SIG-M5 (cell line): ENCODE measurements at places on chromosomes 1 and 21.

DNA sequence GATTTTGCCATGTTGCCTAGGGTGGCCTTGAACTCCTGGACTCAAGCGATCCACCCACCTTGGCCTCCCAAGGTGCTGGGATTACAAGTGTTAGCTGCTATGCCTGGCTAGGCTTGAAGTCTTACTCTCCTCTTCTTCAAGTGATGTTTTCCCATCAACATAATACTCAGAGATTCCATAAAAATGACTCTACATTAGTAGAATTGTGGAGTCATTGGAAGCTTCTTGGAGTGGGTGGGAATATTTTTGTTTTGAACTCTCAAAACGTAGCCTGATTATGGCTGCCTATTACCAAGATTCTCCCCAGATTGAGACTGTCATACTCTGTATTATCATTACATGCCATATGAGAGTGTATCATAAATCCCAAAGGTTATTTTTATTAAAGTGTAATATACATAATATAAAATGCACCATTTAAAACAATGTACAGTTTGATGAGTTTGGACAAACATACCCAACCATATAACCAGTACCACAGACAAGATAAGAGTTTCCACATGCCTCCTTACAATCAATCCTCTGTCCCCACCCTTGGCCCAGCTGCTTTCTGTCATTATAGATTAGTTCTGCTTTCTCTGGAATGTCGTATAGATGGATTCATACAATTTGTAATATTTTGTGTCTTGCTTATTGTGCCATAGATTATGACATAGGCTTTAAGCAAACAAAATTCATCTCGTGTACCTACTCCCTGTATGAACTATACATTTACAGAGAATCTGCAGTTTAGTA is 8.0 kb upstream of the DNM3 start:
- no peak for DNase-seq

DNA sequence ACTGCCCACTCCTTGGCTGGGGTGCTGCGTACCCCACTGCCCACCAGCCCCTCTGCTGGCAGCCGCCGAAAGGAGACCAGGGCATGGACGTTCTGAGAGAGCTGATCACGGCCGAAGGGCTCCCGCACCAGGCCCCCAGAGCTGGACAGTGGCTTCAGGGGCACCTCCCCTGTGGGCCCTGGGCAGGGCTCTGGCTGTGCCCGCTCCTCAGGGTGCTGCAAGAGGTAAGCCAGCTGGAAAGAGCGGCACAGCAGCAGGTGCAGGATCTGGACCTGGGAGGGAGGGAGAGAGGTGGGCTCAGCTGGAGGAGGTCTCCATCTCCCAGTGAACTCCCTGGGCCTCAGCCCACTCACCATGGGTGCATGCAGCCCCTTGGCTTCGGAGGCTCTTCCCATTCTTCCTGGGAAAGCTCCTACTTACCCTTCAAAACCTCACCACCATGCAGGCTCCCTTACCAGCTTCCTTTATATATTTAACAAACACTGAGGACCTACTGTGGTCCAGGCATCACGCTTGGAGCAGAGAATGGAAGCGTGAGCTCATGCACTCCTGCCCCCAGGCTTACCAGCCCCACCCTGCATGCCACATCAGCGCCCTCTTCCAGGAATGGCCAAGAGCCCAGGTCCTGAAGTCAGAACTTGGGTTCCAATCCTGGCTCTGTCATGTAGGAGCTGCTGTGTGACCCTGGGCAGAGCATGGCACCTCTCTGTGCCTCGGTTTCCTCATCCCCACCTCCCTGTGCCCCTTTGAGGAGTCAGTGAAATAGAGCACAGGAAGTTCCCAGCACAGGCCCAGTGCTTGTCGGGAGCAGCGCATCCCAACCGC is 6.8 kb upstream of the KIF17 start:
- DNase-seq, result no peak

DNA sequence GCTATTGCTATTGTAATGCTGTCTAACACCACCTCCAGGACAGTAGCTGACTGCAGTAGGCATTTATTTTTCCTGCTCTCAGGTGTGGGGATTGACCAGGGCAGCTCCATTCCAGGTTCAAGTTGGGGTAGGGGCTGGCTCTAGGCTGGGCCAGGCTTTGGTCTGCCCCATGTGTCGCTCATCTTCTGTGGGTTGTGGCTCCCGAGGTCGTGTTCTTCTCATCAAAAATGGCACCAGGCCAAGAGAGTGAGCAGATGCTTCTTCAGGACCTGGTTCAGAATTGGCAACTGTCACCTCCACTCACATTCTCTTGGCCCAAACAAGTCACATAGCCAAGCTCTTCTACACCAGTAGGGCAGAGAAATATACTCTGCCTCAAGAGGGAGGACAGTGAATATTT is 133.7 kb downstream of the PTPRU start:
- DNase-seq, result no peak

- no peak for DNase-seq
Observed at GRCh38 chr1:110756506-110756905, 81.8 kb upstream of the KCNA3 start.

DNA sequence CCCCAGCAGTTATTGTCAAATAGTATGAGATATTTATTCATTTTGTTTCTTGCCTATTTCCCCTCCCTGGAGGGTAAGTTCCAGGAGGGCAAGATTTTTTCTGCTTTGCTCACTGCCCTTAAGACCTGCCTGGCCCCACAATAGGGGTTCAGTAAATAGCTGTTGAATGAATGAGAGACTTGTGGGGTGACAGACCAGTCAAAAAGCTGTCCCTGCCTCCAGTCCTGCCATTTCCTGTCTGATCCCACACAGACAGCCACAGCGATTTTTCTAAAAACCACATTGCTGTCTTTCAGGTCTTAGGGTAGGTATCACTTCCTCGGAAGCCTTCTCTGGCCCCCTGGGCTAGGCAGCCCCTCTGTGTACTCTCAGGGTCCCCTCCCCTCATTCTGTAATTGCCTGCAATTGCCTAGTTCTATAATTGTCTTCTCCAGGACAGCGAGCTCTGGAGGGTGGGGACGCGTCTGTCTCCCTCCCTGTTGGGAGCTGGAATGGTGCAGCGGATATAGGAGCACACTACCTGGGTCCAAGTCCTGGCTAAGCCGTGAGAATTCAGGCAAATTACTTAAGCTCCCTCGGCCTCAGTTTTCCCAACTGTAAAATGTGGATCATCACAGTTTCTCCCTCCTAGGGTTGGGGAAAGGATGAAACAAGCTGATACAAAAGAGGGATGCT is 1.8 kb upstream of the EXTL1 start:
- DNase-seq, result no peak

- DNase-seq, result no peak
Observed at GRCh38 chr1:216462066-216462775, 39.0 kb upstream of the USH2A start.

DNA sequence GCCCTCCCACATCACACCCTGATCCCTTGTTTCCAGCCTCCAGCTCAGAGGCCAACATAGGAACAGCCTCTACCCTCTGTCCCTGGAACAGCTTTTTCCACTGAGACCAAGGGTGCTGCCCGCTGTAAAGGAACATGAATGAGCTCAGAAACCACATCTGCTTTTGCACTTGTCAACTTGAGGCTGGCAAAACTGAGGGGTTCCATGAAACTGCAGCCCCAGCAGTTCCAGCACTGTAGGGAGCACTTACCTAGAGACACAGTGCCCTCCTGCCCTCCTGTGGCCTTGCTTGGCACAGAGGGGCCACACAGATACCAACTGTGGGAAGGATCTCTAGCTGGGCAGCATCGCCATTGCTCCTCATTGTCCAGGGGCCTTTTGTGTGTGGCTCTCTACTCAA is 51.7 kb downstream of the ITPKB start:
- no peak for DNase-seq

DNA sequence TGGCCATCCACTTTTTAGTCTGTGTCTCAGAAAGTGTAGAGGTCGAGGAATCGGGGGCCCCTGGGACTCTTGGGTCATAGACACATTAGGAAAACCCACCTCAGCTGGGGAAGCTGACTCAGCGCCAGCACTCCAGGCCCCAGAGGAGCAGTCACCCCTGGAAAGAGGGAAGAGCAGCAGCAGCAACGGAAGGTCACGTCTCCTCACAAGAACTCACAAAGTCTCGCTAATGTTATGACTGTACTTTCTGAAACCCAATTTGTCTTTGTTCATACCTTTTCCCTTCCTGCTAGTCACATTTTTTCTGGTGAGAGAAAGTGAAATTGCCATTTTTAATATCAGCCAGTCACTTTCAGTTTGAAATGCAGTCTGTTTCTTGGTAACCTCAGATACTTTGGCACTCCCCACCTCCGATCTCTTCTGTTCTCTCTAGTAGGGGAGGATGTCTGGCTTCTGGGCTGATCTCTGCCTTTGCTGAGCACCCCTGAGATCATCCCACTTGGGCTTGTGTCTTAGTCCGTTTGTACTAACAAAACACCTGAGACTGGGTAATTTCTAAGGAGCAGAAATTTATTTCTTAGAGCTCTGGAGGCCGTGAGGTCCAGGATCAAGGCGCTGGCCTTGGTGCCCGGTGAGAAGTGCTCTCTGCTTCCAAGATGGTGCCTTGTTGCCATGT is 6.0 kb upstream of the NLRP3 start:
- DNase-seq, result no peak

- no peak for DNase-seq
Observed at GRCh38 chr1:173661271-173661670, 8.4 kb downstream of the ANKRD45 start.

DNA sequence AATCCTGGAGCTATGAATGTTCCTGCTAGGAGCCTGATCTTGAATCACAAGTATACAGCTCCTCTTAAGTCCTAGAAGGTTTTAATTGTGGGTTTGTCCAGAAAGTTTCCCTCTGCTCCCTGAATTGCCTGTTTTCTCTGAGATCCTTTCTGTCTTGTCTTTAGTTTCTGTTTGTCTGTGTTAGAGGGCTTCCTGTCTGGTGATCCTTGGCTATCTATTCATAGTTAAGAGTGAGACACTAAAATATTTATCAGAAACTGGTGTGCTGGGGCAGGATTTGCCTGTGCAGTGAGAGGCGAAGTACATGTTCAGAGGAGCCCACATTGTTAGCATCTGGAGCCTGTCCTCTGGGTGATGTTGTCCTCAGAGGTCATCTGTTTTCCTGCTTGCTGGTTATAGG is 45.4 kb downstream of the ETS2 start:
- no peak for DNase-seq

DNA sequence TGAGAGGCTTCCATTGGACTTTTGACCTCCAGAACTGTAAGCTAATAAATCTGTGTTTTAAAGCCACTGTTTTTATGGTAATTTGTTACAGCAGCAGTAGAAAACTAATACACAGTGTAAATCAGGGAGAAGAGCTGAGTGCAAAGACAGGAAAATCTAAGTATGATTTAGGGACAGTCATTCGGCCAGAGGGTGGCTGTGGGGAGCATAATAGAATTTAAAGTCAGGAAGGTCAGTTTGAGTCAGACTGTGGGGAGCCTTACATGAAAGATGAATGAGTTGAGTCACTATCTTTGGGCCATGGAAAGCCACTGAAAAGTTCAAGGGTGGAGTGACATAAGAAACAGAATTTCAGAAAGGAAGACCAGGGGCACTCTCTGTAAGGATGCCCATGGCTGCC is 52.4 kb upstream of the SSX2IP start:
- no peak for DNase-seq

DNA sequence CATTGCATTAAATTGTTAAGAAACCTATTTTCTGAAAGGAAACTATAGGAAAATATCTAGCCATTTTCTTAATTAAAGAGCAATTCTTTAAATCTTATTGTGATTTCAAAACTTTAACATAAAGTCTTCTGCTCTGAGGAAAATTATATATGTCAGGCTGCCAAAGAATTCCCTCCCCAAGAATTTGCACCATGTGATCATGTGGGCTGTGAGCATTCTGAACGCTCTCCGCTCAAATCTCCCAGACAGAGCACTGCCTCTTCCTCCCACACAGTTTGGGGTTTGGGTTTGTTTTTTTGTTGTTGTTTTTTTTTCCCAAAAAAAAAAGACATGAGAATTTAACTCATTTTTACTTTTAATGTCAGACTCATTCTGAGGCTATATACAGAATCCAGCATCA is 155.9 kb upstream of the PALMD start:
- no peak for DNase-seq

DNA sequence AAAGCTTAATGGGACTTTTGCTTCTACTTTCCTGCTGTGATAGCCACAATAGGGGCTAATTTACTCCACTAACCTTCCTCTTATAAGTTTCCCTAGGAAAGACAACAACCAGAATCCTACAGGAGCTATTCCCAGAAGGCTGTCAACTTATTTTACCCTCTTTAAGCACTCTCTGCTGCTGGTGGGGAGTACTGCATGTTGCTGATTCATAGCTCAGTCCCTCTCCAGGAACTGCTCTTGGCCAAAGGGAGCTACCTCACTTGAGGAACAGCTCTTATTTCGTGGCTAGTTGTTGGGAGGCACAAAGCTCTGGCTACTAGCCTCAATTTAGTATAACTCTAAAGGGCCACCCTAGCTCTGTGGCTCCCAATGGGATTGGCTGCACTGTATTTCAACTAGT is 37.2 kb downstream of the ADSS2 start:
- DNase-seq, result no peak

DNA sequence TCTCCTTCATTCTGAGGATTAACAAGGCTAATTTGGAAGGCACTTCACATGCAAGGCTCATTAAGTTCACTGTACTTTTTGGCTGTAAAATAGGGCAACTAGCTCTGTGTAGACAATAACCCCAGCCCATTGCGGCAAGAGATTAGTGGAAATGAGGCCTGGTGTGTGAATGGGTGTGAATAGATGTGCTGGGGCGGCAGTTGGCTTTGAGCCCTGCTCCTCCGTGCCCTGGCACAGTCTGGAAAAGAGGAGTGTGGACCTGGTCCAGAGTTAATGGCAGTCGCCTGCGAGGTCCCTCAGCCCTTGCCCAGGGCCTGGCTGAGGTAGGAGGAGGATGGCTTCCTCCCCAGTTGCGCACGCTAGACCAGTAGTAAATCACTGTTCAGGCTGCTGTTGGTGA is 4.8 kb downstream of the KISS1 start:
- no peak for DNase-seq

GRCh38 chr21:33904041-33904440 is 11.6 kb downstream of the ATP5PO start:
- no peak for DNase-seq

DNA sequence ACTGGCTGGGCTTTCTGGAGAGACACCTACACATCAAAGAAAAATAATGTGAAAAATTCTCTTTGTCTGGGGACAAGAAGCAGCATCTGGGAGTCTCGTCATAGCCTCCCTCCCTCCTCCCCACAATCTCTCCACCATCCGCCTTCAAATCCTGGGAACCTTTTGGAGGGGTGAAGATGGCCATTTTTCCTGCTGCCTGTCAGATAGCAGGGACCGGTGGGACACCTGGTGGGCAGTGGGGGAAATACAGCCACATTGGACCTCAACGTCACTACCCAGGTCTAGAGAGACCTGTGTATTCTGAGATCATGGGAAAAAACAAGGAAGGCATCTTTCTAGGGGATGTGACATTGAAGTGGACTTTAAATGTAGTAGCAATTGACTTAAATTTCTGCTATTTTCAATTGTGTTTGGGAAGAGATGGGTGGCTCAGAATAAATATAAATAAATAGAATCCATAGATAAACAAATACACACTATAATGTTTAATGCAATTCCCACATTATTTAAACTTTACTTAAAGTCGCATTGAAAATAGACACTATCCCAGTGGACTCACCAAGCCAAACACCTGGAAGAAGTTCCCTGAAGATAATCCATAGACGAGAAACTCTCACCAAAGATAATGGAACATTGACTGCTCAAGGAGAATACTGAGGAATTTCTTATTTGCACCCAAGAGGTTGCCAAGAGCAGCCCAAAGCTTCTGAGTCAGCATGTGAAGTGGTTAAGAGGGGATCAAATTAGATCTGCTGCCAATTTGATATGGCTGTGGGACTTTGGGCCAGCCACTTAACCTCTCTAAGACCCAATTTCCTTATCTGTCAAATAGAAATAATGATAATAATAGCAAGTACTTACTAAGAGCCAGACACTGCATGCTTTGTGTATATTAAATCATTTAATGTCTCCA is 147.6 kb upstream of the CAMK1G start:
- no peak for DNase-seq

GRCh38 chr21:40143822-40144525 is 276.7 kb downstream of the PCP4 start:
- no peak for DNase-seq
